ENCODE measurements at places on chromosomes 4 and X.

DNA sequence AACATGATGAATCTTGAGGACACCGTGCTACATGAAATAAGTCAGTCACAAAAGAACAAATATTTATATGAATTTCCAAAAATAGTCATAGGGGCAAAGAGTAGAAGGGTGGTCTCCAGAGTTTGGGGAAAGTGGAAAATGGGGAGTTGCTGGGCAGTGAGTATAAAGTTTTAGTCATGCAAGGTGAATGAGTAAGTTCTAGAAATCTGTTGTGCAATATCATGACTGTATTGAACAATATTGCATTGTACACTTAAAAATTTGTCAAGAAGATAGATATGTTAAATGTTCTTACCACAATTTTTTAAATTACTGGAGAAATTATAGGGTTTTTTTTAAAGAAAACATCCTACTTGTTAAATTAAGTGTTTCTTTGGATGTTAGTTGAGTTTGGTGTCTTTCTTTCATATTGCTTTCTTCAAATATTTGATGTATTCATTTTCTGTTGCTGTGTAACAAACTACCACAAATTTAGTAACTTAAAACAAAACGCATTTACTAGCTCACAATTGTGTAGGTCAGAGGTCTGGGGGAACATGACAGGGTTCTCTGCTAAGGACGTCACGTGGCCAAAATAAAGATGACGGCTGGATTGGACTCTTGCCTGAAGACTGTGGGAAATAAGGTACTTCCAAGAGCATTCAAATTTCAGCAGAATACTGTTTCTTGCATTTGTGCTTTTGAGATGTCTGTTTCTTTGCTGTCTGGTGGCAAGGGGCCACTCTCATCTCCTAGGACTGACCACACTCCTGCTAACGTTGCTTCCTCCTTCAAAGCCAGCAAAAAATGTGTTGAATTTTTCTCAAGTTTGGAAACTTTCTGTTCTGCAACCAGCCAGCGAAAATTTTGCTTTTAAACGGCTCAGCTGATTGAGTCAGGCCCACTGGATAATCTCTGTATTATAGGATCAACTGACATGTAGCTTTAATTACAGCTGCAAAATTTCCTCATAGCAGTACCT lies 76.7 kb downstream of the CPEB2 start:
- DNase-seq = no peak

- DNase-seq = no peak
Measured at GRCh38 chrX:40279091-40279430, 181.3 kb upstream of the BCOR start.

DNA sequence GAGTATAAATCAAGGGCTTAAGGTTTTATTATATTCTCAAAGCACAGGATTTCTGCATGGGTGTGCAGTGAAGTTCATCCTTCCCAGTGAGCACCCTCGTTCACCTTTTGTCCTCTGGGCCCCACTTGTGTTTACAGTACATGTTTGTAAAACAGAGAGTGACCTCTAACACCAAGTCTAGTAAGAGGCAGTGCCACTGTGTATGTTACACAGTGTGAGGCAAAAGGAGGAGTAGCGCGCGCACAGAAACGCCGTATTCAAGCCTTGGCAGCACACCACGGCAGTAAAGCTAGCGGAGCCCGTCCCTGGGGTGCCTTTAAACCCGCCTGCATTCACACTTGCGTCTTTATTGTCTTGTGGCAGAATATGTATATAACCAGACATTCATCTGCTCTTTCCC lies 51.9 kb downstream of the CCNI start:
- DNase-seq = no peak

DNA sequence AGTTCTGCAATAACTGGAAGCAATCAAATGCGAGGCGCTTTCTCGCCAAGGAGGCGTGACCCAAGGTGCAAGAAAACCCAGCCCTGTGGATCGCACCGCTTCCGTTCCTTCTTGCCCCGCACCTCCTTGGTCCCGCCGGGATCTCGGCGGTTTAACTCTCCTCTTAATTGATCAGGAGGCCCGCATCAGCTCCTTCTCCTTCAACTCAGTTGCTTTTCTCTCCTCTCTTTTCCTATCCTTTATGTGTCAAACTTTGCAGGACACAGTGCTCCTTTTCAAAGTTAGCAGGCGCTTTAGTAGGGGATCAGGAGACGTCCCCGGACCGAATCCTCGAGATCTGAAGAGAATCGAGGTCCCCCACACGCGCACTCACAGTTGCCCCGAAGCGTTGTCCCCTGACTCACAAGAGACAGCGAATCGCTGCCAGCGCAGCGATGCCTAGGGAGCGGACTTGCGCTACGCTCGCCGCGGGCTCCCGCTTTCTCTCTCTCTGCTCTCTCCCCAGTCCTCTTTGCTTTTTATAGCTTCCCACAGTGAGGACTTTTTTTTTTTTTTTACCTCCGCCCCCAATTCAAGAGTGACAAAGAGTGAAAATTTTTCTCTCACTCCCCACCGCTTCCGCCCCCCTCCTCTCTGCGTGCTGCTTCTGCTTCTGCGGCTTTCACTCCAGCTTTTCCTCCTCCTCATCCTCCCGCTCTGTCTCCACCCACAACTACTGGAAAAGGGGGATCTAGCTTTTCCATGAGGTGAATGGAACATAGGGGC lies at the start of gene DKK2:
TSS of gene DKK2 (minus strand) at position 495 of the 765 bp plus-strand sequence. CDS start 722 bp downstream, outside the sequence.
- DNase-seq = no peak

- DNase-seq = no peak
Measured at GRCh38 chr4:140098455-140099160, 55.4 kb downstream of the MAML3 start.

GRCh38 chrX:109797311-109797975 lies 64.4 kb upstream of the ACSL4 start:
- no peak for DNase-seq

DNA sequence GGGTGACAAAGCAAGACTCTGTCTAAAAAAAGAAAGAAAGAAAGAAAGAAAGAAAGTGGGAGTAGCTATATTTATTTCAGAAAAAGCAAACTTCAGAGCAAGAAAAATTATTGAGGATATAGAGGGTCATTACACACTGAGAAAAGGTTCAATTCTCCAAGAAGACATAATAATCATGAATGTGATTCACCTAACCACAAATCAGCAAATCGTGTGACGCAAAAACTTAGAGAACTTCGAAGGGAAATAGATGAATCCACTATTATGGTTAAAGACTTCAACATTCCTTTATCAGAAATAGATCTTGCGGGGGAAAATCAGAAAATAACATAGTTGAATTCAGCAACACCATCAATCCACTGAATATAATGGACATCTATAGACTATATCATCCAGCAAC lies 219.3 kb upstream of the LDB2 start:
- DNase-seq = no peak

- DNase-seq = no peak
Measured at GRCh38 chrX:21174439-21174838, 199.8 kb upstream of the CNKSR2 start.

- DNase-seq = no peak
Measured at GRCh38 chr4:81173213-81173612, 41.8 kb downstream of the PRKG2 start.

- no peak for DNase-seq
Measured at GRCh38 chrX:48786341-48786800, at the start of gene GATA1. Gene GATA1, plus strand, starts transcription at chrX:48786590. Its CDS starts 4,520 bp downstream, at chrX:48791110.

- no peak for DNase-seq
Measured at GRCh38 chrX:40523852-40524251, 56.9 kb upstream of the ATP6AP2 start.

DNA sequence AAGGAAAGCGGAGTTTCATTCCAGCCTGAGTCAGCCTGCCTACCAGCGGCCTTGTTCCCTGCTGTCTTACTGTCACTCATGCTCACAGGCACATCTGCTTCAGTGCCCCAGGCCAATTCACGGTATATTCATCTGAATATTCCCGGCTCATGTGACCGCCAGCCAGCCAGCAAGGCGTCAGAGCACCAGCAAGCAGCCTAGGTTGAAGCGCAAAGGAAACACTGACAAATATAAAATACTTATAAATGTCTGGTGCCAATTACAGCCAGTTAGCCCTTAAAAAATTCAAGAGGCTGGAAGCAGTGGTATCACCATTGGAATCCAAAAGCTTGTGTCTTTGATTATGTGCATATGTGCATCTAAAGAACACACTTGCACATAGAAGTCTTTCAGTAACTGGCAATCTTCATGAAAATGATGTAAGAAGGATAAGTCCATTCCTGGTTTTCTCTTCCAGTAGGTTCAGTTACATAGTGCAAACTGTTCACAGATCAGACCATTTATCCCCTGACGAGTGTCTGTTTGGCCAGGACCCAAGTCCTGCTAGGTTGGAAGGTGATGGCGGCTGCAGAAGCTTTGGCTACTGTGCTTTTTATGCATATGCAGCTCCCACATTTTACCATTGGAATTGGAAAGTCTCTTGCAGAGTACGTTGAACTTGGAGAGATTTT lies 61.3 kb downstream of the LUZP4 start:
- DNase-seq = no peak

GRCh38 chr4:42750856-42751255 lies 94.0 kb upstream of the ATP8A1 start:
- no peak for DNase-seq

GRCh38 chr4:122458625-122459024 lies 2.1 kb upstream of the IL2 start:
- DNase-seq = no peak

GRCh38 chr4:163795885-163796284 lies 301.4 kb downstream of the TMA16 start:
- no peak for DNase-seq

GRCh38 chrX:69179380-69179911 lies 14.2 kb upstream of the PJA1 start:
- DNase-seq = no peak

- no peak for DNase-seq
Measured at GRCh38 chrX:70908541-70908940, at the start of gene TEX11. Gene TEX11, minus strand, starts transcription at chrX:70908711. Its CDS starts 922 bp downstream, at chrX:70907789.

- DNase-seq = no peak
Measured at GRCh38 chr4:8492174-8492573, 51.6 kb downstream of the TRMT44 start.

DNA sequence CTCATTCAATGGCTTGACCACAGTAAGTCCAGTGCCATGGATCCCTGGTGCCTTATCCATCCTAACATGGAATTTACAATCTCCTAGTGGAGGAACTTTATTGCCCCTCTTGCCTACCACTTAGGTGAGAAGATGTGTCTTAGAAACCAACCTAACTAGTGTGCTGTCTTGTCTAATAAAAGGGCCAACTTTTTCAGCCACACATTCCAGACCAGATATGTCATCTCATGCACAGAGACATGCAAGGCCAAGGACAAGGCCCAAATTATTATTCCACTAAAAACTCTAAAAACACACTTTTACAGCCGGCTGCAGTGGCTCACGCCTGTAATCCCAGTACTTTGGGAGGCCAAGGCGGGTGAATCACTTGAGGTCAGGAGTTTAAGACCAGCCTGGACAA lies 10.6 kb upstream of the PRDX4 start:
- no peak for DNase-seq

DNA sequence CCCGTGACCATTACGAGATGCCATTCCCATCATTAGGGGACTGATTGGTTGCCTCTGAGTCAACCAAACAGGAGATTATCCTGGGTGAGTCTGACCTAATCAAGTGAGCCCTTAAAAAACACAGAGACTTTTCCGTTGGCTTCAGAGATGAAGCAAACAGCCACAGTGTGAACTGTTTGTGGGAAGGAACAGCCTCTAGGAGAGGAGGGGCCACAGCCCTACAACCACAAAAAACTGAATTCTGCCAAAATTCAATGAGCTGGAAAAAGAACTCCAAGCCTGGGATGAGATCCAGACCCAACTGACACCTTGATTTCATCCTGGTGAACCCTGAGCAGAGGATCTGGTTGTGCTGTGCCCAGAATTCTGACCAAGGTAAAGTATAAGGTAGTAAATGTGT lies 31.3 kb upstream of the TBL1X start:
- DNase-seq = no peak

- DNase-seq = no peak
Measured at GRCh38 chr4:3183008-3183407, 66.0 kb upstream of the MSANTD1 start.

DNA sequence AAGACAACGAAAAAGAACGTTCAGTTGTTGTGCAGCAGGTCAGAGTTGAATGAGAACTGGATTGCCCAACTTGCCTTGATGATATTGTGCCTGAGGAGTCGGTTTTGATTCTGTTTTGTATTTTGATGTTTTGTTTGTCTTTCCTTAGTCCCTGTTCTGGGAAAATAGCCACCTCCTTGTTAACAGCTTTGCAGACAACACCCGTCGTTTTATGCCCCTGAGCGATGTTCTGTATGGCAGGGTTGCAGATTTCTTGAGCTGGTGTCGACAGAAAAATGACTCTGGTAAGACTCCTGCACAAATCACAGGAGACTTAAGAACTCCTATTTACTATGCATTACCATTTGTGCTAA lies 4.5 kb downstream of the BST1 start:
- no peak for DNase-seq
